ENCODE measurements at places on chromosomes 2 and 18.

- no peak for DNase-seq
These were observed 24.0 kb upstream of the ATP5MC3 start for GRCh38 chr2:175205523-175205922.

DNA sequence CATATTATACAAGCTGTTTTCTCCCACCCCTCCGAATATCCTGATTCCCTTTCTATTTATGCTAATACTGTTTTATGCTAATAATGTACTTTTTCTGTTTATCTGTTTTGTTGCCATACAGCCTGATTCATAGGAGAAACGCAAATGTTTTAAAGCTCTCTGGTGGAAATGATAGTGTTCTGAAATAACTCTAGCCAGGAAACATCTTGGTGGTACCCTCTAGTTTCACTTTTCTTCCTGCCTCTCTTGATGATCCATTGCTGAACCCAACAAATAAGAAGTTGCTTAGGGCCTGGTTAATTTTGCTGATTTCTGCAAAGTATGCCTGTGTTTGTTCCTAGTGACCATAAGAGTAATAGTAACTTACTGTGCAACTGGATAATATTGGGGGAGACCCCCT is 148.4 kb upstream of the KCTD1 start:
- no peak for DNase-seq

- DNase-seq = no peak
These were observed 418.2 kb downstream of the GRB14 start for GRCh38 chr2:164203131-164203530.

DNA sequence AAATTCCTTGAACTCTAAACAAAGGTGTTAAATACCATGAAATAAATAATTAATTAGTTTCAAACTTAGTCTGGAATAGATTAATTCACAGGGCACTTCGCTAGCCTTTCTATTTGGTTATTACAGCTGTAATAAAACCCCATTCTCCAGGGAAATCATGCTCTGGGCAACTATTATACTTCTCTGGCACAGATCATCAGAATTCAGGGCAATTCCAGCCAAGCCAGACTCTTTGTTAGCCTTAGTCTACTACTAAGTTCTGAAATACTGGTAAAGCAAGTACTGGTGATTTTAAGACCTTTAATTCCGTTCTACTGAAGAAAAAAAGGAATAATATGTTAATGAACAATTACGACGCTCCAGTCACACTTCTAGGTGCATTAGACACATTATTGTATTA is 123.4 kb upstream of the PDE1A start:
- DNase-seq = no peak

DNA sequence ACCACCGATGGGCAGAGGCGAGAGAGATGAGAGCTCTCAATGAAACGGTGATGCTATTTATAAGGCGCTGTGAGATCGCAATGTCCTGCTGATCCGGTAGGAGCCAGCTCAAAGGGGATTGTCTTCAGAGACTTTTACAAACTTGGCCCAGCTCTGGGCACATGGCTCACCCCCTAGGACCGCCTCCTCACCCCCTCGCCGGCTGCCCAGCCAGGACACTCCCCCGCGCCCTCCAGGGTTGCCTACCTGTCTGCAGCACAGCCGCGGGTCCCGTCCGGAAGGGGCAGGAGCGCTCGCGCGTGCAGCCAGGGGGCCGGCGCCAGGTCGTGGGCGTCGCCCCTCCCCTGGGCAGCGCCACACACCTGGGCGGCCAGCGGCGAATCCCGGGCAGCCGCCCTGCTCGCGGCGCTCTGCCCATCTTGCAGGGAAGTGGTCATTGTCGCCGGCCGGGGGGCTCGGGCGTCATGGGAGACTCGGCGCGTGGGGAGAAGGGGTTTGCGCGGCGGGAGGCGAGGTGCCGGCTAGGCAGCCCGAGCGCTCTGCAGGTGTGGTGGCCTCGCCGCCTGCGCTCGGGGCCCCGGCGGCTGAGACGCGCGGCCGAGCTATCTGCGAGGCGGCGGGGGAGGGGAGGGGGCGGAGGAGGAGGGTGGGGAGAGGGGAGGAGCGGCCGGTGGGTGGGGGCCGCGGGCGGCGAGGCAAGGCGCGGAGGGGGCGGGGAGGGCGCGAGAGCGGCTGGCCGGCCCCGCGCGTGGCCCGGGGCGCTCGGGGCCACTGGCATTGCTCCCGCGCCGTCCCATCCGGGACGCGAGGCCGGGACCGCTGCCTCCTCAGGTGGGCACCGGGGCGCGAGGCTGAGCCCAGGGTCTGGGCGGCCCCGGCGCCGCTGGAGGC is at the start of gene GRB14:
Gene GRB14 (minus strand): TSS at position 610 of the 891 bp plus-strand sequence. CDS start 173 bp downstream, at position 437.
- DNase-seq = no peak

DNA sequence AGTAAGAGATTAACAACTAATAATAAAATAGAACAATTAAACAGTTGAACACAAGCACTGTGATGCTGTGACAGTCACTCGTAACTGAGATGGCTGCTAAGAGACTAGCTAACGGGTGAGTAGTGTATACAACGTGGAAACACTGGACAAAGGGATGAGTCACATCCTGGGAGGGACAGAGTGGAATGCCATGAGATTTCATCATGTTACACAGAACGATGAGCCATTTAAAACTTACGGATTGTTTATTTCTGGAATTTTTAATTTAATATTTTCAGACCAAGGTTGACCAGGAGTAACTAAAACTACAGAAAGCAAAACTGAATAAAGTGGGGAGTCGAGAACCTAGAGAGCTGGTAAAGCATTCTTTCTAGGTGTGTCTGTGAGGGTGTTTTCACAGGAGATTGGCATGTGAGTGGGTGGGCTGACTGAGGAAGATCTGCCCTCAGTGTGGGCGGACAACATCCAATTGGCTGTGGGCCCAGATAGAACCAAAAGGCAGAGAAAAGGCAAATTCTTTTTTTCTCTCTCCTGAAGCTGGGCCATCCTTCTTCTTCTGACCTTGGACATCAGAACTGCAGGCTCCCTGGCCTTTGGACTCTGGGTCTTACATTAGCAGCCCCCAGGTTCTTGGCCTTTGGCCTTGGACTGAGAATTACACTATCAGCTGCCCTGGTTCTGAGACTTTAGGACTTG is 14.6 kb downstream of the TMSB10 start:
- DNase-seq = peak; percentile 41

DNA sequence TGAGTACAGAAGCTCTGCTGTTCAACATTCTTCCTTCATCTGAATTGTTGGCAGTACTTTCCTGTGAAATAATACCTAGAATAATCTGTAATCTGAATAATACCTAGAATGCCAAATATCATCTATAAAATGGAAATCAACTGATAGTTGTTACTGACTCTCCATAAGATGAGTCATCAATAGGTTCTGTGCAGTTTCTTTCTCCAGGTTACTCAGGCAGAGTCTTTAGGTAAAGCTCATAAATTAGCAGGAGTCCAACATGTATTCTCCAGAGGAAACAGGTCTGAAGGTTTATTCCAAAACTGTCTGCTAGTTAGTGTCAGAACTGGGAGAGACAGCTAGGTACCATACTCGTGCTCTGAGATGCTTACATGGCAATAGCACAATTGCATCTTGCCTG is 282.0 kb upstream of the MAP2 start:
- DNase-seq = no peak

DNA sequence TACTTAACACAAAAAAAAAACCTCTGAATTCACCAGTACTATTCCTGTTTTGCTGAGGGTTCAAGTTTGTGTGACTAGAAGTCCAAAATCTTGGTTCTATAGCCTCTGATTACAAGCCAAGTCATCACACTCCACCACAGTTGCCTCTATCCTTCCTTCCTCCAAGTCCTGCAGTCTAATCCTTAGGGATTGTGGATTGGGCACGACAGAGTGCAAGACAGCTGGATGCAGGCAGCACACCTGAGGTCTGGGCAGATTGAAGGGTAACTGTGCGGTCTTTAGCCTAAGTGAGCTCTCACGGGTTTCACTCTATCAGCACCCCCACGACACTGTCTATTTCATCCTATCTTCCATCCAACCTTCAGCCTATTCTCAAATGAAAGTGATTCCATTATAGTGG is 299.4 kb upstream of the ID2 start:
- DNase-seq = no peak

DNA sequence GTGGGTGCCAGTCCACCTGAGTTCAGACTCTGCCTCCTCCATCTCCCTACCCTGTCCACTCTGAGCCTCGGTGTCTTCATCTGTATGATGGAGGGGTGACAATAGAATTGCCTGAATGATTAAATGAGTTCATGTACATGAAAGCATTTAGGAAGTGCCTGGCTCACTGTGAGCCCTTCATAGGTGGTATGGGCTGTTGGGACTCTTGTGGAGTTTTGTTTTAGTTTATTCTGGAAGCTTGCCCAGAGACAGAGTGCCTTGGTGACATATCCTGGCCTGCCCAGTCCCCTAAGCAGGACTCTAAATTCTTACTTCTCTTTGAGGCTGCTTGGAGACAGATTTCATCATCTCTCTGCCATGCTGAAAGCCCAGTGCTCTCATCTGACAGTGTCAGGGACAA is 24.5 kb upstream of the GIGYF2 start:
- no peak for DNase-seq

DNA sequence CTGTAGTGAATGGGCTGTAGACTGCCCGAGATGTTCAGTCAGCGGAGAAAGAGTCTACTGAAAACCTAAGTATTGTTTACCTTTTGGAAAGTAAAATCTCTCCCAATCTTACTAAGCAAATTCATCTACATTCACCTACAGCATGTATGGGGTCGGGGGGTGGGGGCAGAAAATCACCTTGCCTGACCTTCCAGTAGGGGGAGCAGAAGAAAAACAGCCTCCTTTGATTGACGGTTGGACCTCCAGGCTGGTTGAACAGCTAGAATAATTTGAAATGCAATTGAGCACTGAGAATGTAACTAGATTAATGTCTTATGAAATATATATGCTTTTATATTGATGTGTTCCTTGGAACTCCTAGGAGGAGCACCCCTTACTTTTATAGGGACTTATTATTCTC is 10.0 kb downstream of the LRATD1 start:
- no peak for DNase-seq

DNA sequence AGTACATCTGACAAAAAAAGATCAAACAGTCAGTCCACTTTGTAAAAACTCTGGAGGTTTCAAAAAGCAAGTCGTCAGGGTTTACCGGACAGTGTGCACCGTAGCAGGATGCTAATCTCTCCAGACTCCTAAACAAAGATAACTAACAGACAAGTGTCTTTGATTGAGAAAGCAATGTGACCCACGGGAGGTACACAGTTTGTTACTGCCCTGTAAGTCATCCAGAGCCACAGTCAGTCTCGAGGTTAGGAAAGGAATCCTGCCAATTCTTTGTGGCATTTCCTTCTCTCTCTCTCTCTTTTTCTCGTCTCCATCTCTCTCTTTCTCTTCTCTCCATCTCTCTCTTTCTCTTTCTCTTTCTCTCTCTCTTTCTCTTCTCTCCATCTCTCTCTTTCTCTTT is 42.8 kb downstream of the LRRTM4 start:
- DNase-seq = no peak

DNA sequence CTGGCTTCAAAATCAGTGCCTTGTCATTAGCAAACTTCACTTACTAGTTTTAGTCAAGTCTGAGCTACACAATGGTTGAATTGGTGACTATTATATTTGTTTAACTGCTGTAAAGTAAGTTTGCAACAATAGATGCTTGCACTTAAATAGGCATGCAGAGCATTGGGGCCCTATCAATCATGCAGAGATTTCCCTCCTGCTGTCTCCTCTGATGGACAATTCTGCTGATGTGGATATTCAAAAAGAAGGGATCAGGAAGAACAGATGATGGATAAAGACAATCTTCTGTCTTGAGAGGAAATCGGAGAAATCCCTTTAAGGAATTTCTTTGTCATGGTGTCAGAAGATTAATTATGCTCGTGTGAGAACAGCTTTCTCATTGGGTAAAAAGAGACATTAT is 89.0 kb downstream of the GREB1L start:
- no peak for DNase-seq

GRCh38 chr2:98560256-98560771 is 48.0 kb downstream of the COA5 start:
- no peak for DNase-seq

DNA sequence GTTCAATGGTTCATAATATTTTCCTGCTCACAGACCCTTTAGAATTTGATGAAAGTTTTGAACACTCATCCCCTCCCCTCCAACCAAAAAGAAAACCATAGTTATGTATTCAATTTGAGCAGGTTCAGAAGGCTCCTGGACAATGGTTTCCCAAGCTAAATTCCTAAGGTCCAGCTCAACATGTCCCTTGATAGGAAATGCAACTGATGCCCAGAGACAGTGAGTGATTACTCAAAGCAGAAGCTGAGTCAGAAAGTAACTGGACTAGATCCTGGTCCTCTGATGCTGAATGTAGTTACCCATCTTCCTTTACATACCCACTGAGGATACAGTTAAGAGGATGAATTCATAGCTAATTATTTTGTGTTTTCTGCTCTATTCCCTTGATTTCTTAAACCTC is 218.9 kb upstream of the NCKAP5 start:
- no peak for DNase-seq

GRCh38 chr18:44096016-44096415 is 584.7 kb upstream of the SETBP1 start:
- no peak for DNase-seq

GRCh38 chr2:221533299-221533698 is 38.8 kb downstream of the EPHA4 start:
- no peak for DNase-seq

DNA sequence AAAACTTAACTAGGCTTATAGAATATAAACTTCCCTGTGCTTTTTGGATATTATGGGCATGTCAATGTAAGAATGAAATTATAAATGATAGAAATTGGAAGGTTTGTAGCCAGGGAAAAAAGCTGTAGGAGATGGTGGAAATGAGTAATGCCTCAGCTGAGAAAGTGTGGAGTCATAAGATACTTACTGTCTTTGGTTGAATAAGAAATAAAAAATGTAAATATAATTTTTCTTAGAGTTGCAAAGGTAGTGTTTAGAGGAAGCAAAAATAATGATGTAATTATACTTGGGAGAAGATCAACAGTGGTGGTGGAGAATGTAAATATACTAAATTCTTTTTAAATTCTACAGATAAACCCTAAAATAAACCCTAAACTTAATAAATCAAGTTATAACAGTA is 26.2 kb upstream of the RND3 start:
- no peak for DNase-seq

DNA sequence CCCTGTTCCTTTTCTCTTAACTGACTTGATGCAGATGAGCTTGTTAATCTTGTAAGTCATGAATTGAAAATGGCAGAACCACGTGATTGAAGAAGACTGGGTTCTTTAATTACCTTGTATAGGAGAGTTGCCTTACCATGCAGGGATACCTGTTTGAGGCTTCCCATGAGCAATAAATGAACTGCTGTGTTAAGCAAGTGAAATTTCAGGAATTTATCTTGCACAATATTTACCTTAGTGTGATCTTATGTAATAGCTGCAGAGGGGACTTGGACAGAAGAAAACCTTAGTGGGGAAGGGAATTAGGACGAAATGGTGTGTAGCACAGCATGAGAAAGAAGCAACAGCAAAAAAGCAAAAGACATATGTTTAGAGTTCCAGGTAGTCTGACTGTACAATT is 384.0 kb upstream of the TMEFF2 start:
- no peak for DNase-seq

Data from stimulated activated CD4-positive, alpha-beta T cell treated with anti-CD3 and anti-CD28 coated beads, Interleukin-12 subunit alpha, Interleukin-12 subunit beta, amount 100 ng/mL, for 4 hours (primary cell).